ENCODE measurements at places on chromosomes 7 and 10. TPM values are rescaled to one million over a fixed set of nuclear protein-coding genes. Genes with fewer than 3 reads are reported as not detected.
A peak's percentile ranks its signal among the peaks of the same experiment; 100 is the strongest.

Gene AGAP9
- total RNA-seq, result 23.7 TPM

Gene ABCB1
- total RNA-seq, result 0.78 TPM

Gene PPP2R2D
- 42.8 TPM for total RNA-seq

Gene OR2A1
- total RNA-seq, result not detected

Gene LRRN3
- total RNA-seq, result 6.3 TPM

Gene PTEN
- total RNA-seq, result 61.2 TPM

Gene PTPRN2
- total RNA-seq, result 49.0 TPM

- H3K27ac ChIP-seq, result no peak overlapping the region
- H3K4me3 ChIP-seq, result no peak overlapping the region
- no peak for DNase-seq
- H3K27me3 ChIP-seq, result peaks cover 2% of the 10 kb centered on the region
These were observed 50.3 kb upstream of the CABCOCO1 start for GRCh38 chr10:61612450-61612849.

DNA sequence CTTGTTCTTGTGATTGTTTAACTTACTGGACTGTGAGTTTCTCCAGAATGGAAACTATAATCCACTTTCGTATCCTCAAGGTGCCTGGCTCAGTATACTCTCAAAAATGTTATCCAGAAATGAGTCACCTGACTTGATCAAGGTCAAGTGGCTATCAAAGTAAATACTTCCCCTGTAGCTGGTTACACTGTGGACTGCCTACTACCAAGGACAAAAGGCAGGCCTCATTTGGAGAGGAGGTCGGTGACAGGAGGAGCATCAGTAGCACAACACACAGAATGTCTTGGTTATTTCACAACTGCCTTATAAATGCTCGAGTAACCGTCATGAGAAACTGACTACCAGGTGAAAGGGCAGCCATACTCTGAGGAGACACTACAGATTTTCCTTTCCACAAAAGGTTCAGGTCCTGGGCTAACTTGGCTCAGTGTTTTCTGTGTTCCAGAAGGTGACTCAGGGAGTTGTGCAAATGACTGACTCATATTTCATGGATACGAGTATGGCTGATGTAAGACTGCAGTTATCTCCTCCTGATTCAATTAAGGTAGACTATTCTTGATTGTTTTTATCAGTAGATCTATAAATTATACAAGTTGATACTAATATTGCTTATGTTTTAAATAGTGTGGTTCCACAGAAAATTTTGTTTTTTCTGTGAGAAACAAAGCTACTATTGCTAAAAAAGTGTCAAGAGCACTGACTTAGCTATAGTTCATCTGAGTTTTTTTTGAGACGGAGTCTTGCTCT lies 4.2 kb upstream of the CCNY start:
- H3K4me1 ChIP-seq, result peaks cover 49% of the 10 kb centered on the region
- no peaks in the 10 kb centered on the region for H3K36me3 ChIP-seq
- peak overlapping the region; percentile 19 for H3K27ac ChIP-seq

GRCh38 chr7:115211171-115211570 lies 289.3 kb downstream of the MDFIC start:
- no peak overlapping the region for H3K27ac ChIP-seq
- H3K36me3 ChIP-seq, result peaks cover 5% of the 10 kb centered on the region
- no peaks in the 10 kb centered on the region for H3K4me1 ChIP-seq
- H3K4me3 ChIP-seq, result no peak overlapping the region

DNA sequence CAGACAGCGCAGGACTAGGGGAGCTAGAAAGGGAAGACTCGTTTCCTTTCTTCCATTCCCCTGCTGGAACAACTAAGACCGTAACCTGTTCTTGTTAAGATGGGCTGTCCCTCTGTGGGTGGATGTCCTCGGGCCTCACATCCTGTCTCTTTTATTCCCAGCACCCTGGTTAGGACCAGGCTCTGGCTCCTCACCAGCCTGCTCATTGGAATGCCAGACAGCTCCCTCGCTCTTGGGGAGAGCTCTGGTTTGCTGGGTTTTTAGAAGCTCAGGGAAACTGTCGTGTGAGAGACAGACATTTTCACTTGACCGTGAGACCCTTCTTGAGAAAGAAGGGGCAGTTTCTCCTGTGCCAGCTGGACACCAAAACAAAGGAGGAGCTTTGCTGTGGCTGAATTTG lies 58.1 kb upstream of the HABP2 start:
- H3K36me3 ChIP-seq, result no peaks in the 10 kb centered on the region
- no peak overlapping the region for H3K4me3 ChIP-seq
- no peak for DNase-seq
- H3K27ac ChIP-seq, result no peak overlapping the region

- no peak for DNase-seq
- H3K27me3 ChIP-seq, result peaks cover 4% of the 10 kb centered on the region
- no peak overlapping the region for H3K4me3 ChIP-seq
- H3K36me3 ChIP-seq, result no peaks in the 10 kb centered on the region
- H3K4me1 ChIP-seq, result peaks cover 26% of the 10 kb centered on the region
These were observed 272.4 kb upstream of the LRGUK start for GRCh38 chr7:133854739-133855138.

- peaks cover 5% of the 10 kb centered on the region for H3K4me1 ChIP-seq
- H3K4me3 ChIP-seq, result no peak overlapping the region
- H3K36me3 ChIP-seq, result no peaks in the 10 kb centered on the region
- no peak overlapping the region for H3K27ac ChIP-seq
- H3K27me3 ChIP-seq, result no peaks in the 10 kb centered on the region
These were observed 185.8 kb upstream of the TMEM106B start for GRCh38 chr7:12025246-12025645.

GRCh38 chr10:122298598-122299301 lies 27.7 kb downstream of the BTBD16 start:
- no peak overlapping the region for H3K27ac ChIP-seq
- H3K36me3 ChIP-seq, result peaks cover 6% of the 10 kb centered on the region
- peaks cover 3% of the 10 kb centered on the region for H3K27me3 ChIP-seq
- peaks cover 11% of the 10 kb centered on the region for H3K4me1 ChIP-seq
- H3K4me3 ChIP-seq, result no peak overlapping the region

DNA sequence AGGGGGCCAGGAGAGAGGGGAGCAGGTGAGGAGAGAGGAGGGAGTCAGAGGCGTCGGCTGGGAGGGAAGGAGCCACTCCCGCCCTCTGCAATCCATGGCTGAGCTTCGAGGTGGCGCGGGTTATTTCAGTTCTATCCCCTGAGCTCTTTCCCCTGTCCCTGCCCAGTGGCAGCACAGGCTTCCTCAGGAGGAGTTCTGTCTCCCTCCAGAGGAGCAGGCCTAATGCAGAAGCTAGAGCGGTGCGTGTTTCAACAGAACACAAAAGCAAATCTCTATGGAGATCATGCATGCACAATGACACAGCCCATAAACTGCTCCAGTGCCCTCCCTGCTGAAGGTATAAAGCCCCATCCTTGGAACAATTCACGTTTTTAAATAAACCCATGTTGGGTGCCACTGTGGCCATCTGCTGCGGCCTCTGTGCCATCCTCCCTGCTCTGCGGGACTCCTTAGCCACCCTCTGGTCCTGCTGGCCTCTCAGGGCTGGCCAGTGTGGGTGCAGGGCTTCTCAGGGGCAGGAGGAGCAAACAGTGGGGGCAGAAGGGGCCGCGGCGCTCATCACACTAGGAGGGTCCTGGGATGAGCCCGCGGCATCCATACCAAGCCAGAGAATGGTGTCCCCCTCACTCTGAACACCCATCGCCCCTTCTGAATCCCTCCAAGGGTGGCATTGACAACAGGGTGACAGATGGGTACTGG lies 192.6 kb upstream of the LYZL2 start:
- no peaks in the 10 kb centered on the region for H3K36me3 ChIP-seq
- H3K4me3 ChIP-seq, result no peak overlapping the region
- peaks cover 4% of the 10 kb centered on the region for H3K4me1 ChIP-seq
- no peak overlapping the region for H3K27ac ChIP-seq
- H3K27me3 ChIP-seq, result peaks cover 2% of the 10 kb centered on the region

DNA sequence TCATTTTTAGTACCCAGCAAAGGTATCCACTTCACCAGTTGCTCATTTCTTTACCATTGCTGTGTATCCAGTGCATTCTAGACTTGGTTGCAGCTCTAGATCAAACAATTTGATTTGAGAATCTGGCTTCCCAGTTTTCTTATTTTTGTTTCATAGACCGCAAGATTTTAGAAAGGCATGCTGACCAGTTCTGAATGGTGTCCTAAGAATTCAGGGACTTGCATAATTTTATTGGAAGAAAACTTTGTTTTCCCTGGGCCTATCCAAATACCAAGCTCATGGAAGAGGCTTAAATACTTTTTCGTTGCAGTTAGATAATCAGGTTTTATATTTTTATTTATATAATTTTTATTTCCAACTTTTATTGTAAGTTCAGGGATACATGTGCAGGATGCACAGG lies 58.3 kb downstream of the BICC1 start:
- no peaks in the 10 kb centered on the region for H3K27me3 ChIP-seq
- no peak overlapping the region for H3K4me3 ChIP-seq
- H3K4me1 ChIP-seq, result no peaks in the 10 kb centered on the region
- no peaks in the 10 kb centered on the region for H3K36me3 ChIP-seq
- H3K27ac ChIP-seq, result no peak overlapping the region
- DNase-seq, result no peak

GRCh38 chr7:4851459-4852422 lies 10.1 kb downstream of the PAPOLB start:
- no peak overlapping the region for H3K27ac ChIP-seq
- DNase-seq, result no peak
- peaks cover 16% of the 10 kb centered on the region for H3K4me1 ChIP-seq
- peaks cover 14% of the 10 kb centered on the region for H3K36me3 ChIP-seq
- peaks cover 2% of the 10 kb centered on the region for H3K27me3 ChIP-seq

- no peak overlapping the region for H3K27ac ChIP-seq
- no peak overlapping the region for H3K4me3 ChIP-seq
- H3K36me3 ChIP-seq, result no peaks in the 10 kb centered on the region
These were observed 44.8 kb upstream of the GRID1 start for GRCh38 chr10:86411281-86411841.

GRCh38 chr10:121154310-121154709 lies 303.1 kb downstream of the WDR11 start:
- H3K36me3 ChIP-seq, result peaks cover 6% of the 10 kb centered on the region
- no peak overlapping the region for H3K27ac ChIP-seq
- no peak overlapping the region for H3K4me3 ChIP-seq
- no peaks in the 10 kb centered on the region for H3K4me1 ChIP-seq

DNA sequence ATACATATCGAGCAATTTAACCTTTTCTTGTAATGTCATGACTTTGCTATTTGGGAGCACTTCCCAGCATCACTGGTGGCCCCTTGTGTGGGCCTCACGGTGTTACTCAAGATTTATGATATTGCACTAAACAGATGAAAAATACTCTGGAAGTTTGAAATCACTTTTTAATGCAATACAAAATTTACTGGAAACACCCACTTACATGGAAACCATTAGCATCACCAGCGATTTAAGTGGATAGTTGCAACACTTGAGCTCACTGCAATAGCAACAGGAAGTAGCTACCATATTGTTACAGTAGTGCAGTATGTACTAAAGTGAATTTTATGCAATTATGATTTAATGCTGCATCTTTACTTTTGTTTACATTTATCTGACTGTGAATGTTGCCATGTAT lies 184.4 kb downstream of the MDFIC start:
- no peak overlapping the region for H3K27ac ChIP-seq
- H3K27me3 ChIP-seq, result no peaks in the 10 kb centered on the region
- no peak for DNase-seq
- no peak overlapping the region for H3K4me3 ChIP-seq

- H3K4me1 ChIP-seq, result no peaks in the 10 kb centered on the region
- no peaks in the 10 kb centered on the region for H3K27me3 ChIP-seq
- no peak overlapping the region for H3K27ac ChIP-seq
- no peak for DNase-seq
- no peak overlapping the region for H3K4me3 ChIP-seq
- no peaks in the 10 kb centered on the region for H3K36me3 ChIP-seq
These were observed 75.7 kb downstream of the SPAG6 start for GRCh38 chr10:22420787-22421517.

DNA sequence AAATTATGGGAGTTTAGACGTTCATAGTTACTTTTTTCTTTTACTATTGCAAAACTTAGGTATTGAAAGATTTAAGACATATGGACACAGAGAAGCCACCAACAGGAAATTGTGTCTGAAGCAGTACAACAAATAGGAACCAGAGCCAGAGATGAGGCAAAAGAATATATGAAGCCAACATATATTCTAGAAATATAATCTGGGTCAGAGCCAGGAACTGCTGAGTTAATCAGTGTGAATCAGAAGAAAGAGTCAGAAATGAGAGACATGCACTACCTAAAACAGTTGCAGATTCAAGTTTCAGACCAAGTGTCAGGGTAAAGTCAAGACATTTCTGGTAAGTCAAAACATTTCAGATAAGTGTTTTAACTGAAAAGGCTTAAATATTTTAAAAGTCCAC lies 67.7 kb downstream of the DGKB start:
- no peak for DNase-seq
- no peak overlapping the region for H3K4me3 ChIP-seq
- H3K36me3 ChIP-seq, result no peaks in the 10 kb centered on the region
- H3K27ac ChIP-seq, result no peak overlapping the region

- peak overlapping the region; percentile 36 for H3K27ac ChIP-seq
- H3K27me3 ChIP-seq, result peaks cover 3% of the 10 kb centered on the region
- H3K4me3 ChIP-seq, result no peak overlapping the region
- H3K36me3 ChIP-seq, result no peaks in the 10 kb centered on the region
These were observed 4.2 kb downstream of the ANLN start for GRCh38 chr7:36393826-36394225.

DNA sequence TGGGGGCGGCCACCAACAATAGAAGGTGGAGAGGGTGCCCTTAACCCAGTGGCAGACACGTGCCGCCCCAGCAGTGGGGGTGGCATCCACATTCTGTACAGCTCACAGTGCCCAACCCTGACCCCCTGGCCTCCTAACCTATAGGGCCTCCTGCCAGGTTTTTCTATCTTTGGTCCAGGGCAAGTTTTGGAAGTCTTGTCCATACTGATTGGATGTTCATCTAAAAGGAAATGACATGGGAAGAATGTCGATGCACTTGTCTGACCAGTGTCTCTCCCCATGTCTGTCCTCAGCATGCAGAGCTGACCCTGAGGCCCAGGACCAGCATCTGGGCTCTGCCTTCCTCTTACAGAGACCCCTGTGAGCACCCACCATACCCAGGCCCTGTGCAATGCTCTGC lies 32.3 kb upstream of the ANTXRL start:
- no peaks in the 10 kb centered on the region for H3K36me3 ChIP-seq
- no peaks in the 10 kb centered on the region for H3K4me1 ChIP-seq
- H3K27ac ChIP-seq, result no peak overlapping the region
- no peak for DNase-seq

DNA sequence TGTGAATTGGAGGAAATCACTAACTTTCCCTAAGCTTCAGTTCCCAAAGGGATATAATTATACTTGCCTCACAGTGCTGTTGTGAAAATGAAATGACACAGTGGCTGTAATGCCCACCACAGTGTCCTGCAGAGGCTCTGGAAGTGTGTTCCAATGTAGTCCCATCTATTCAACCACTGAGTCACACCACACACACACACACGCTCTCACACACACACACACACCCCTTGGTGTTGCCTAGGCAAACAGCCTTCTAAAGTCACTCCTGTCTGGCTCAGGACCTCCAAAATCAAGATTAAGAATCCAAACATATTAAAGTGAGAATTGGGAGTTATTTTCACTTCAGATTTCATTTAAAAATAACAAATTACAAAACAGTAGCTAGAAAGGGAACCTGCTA lies 73.3 kb downstream of the NRCAM start:
- no peak overlapping the region for H3K4me3 ChIP-seq
- peaks cover 12% of the 10 kb centered on the region for H3K4me1 ChIP-seq
- no peaks in the 10 kb centered on the region for H3K36me3 ChIP-seq
- no peak overlapping the region for H3K27ac ChIP-seq
- DNase-seq, result no peak
- no peaks in the 10 kb centered on the region for H3K27me3 ChIP-seq

GRCh38 chr7:73991522-73992100 lies 36.4 kb upstream of the ELN start:
- H3K27me3 ChIP-seq, result peaks cover 6% of the 10 kb centered on the region
- no peak overlapping the region for H3K27ac ChIP-seq
- peaks cover 14% of the 10 kb centered on the region for H3K36me3 ChIP-seq
- no peaks in the 10 kb centered on the region for H3K4me1 ChIP-seq
- H3K4me3 ChIP-seq, result no peak overlapping the region

All from glutamatergic neuron (in vitro differentiated cells).